Stimulated activated CD4-positive, alpha-beta T cell treated with anti-CD3 and anti-CD28 coated beads, Interleukin-4, amount 100 ng/mL, for 4 hours (primary cell): ENCODE measurements at places on chromosomes 6 and 20.

DNA sequence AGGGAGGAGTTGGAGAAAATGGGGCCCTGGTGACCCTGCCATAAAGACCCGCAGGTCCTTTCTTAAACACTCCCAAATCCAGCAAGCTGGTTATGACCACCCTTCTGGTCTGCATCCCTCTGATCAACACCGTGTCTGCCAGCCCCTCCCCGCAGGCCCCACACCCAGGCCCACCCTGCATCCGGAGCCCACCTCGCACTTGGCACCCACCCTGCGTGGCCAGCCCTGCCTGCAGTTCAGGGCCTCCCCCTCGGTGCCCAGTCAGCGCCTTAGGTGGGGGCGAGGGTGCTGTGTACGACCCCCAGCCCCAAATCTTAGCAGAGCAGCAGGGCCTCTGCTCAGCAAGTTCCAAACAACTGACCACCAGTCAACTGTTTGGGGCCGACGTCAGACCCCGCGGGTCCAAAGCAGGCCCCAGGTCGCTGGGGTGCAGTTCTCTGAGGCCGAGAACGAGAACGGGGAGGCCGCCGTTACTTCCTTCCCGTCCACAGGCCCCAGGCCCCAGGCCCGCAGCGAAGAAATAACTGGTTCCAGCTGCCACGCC, 1.2 kb downstream of the ACSS1 start:
- DNase-seq = no peak

GRCh38 chr6:31578184-31579118, 3.1 kb downstream of the TNF start:
- DNase-seq = peak; percentile 41

DNA sequence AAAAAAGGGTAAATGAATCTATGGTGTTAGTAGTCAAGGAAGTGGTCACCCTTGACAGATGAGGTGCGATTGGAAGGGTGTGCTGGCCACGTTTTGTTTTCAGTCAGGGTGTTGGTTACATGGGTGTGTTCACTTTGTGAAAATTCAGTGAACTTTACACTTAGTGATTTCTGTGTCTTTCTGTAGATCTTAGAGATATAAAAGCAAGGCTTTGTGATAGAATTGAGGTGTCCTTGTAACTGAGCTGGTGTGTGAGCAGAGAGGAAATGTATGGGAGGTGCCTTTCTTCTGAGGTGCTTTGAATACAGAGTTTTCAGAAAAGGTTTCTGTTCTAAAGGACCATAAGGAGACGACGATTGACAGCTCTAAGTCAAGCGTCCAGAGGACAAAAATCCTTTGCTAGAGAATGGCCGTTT, 90.5 kb downstream of the SAMD3 start:
- no peak for DNase-seq

DNA sequence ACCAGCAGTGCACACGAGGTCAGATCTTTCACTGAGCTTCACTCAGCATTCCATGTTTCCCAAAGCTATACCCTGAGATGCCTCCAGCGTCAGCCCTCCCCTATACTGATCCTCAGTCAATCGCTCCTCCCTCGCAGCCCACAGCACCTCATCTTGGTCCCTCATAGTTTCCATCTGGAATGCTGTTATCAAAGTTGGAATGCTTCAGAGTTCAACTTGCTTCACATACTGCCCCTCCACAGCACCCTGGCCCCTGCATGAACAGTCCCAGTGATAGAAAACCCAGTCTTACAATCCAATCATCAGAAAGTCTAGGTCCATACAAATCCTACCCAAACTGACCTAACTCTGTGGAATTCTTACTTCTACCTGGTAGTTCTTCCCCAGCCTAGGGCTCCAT, 20.0 kb downstream of the SPAG4 start:
- DNase-seq = no peak

GRCh38 chr20:21693322-21693721, 12.1 kb upstream of the PAX1 start:
- no peak for DNase-seq

- no peak for DNase-seq
Measured at GRCh38 chr6:93304505-93304904, 114.9 kb downstream of the EPHA7 start.

- DNase-seq = peak; percentile 69
Measured at GRCh38 chr6:7140631-7141378, 33.0 kb downstream of the RREB1 start.

- no peak for DNase-seq
Measured at GRCh38 chr6:44228031-44228430, 4.6 kb downstream of the SLC29A1 start.

- DNase-seq = no peak
Measured at GRCh38 chr6:166305562-166306117, 2.6 kb downstream of the PRR18 start.

DNA sequence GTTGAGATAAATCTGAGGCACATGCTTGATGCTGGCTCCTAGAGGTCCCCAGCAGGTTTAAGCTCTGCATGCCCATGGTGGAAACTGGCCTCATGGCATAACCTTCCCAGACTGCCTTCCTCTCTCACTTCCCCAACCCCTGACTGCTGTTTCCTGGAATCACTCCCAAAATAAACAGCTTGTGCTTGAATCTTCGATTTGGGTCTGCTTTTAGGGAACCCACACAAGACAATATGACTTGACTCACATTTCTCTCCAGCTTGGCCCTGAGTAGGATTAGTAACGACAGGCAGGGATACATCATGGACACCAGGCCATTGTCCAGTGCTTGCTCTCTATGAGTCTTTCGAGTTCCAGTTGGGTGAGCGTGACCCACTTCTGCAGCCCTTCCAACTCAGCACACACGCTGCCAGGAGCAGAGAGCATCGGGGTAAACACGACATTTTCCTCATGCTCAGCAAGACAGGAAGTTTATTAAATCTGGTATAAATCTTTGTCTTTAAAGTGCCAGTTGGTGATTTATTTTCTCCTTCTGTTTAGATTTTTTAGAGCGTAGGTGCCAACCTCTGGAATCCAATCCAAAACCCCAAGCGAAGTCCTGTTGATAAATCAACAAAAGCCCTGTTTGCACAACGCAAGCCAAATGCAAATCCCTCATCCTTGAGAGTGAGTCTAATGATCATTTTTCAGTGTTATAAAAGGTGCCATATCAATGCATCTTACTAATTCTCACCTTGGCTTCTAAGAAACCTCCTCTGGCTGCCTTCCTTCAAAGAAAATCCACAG, 135.0 kb downstream of the FOXA2 start:
- DNase-seq = no peak

DNA sequence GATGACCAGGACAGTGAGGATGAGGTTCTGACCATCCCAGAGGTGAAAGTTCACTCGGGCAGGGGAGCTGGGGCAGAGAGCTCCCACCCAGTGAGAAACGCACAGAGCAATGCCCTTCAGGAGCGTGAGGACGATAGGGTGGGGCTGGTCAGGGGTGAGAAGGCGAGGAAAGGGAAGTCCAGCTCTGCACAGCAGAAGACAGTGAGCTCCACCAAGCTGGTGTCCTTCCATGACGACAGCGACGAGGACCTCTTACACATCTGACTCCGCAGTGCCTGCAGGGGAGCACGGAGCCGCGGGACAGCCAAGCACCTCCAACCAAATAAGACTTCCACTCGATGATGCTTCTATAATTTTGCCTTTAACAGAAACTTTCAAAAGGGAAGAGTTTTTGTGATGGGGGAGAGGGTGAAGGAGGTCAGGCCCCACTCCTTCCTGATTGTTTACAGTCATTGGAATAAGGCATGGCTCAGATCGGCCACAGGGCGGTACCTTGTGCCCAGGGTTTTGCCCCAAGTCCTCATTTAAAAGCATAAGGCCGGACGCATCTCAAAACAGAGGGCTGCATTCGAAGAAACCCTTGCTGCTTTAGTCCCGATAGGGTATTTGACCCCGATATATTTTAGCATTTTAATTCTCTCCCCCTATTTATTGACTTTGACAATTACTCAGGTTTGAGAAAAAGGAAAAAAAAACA, 16.6 kb upstream of the SLC22A1 start:
- no peak for DNase-seq

DNA sequence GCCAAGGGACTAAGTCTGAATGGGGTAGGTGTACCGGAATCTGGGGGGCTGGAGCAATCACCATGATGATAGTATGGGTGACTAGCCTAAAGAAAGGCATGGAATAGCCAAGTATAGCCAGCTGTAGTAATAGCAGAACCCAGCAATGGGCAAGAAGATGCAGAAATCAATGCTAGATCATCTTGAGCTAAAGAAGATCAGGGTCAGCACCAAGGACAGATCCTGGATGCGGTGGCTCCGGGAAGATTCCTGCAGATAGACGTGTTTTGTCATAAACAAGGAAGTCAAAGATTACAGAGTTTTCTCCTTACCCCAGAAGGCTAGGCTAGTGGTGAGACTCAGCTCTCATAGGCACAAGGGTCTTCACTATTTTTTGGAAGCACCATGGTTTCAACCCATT, 561.6 kb upstream of the CHD6 start:
- no peak for DNase-seq

DNA sequence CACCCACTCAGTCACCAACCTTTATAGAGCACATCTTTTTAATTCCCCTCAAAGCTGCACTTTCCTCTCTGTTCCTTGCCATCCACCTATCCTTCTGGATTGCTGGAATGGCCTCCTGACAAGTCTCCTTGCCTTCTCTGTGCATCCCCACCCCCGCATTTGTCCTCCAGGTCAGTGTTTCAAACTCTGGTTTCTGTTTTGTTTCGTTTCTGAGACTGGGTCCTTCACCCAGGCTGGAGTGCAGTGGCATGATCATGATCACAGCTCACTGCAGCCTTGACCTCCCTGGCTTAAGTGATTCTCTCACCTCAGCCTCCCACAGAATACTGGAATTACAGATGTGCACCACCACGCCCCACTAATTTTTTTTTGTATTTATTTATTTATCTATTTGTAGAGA, 96.2 kb downstream of the PLCB1 start:
- DNase-seq = no peak

DNA sequence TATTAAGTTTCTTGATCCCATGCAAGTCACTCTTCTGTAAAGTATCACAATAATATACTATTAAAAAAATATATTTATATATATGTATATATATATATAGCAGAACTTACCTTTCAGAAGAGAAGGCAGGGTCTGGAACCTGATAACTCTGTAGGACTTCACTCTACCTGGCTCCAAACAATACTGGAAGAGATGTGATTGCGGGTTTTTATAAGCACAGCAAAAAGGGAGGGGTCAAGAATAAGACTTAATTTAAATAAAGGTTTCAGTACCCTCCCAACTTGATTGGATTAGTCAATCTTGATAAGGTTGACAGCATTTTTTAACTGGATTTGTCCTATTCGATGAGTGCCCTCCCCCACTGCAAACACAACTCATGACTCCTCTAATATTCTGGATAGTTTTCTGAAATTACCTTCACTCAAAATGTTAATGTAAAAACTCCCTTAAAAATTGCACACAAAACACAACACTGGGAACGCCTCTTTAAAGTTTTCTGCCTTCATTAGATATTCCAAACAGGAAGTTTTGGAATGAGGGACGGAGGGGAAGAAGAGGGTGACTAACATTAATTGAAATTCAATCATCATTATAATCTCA, 4.0 kb upstream of the ZNF217 start:
- DNase-seq = no peak
